ENCODE measurements at places on chromosomes 12 and 14.

GRCh38 chr12:131720921-131721320 is 10.0 kb downstream of the SFSWAP start:
- DNase-seq, result no peak

DNA sequence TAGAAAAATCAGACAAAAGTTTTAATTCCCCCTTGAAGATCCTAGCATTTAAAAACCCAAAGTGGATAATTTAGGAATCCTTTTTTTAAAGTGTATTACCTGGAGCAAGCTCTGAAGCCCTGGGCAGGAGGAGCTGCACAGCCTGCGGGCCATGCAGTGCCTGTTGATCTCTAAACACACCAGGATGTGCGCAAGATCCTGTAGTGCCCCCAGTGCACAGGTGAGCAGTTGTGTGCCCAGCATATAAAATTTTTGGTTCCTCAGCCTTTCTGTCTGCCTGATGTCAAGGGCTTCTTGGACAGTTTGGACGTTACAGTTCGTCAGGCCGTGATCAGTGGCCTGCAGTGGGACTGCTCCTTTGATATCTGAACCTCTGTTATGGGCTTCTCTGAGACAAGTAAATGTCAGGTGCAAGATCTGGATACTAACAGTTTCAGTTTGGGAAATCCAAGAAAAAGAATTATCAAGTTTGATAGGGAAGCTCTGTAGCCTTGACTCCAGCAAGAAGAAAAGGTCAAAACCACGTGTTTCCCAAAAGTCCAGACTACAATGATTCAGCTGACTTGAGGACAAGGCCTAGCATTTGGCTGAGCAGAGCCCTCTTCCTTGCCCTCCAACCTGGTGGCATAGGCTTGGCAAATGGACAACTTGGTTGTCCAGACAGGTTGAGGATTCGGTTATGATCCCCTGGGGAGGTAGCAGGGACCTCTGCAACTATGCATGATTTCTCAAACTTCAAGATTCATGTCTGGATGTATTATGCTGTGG is 1.0 kb downstream of the ATXN7L3B start:
- DNase-seq, result no peak

- no peak for DNase-seq
Measured at GRCh38 chr14:104650981-104651875, 38.2 kb upstream of the INF2 start.

- DNase-seq, result peak; percentile 82
Measured at GRCh38 chr12:563250-563781, 99.9 kb downstream of the NINJ2 start.

DNA sequence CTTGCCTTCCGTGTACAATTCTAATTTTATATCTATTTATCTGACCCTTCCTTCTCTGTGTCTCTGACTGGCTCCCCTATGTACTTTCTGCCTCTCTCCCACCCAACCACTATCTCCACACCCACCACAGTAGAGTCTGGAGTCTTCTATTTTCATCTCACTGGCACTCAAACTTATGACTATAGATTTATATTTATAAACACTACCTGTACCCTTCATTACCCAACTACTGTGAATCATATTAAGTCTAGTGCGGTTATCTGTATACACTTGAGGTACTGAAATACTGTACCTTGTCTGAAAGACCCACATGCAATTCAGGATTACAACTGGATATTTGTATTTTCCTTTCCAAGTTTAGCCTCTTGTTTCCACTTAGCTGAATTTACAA is 36.1 kb downstream of the ATP2B1 start:
- no peak for DNase-seq

DNA sequence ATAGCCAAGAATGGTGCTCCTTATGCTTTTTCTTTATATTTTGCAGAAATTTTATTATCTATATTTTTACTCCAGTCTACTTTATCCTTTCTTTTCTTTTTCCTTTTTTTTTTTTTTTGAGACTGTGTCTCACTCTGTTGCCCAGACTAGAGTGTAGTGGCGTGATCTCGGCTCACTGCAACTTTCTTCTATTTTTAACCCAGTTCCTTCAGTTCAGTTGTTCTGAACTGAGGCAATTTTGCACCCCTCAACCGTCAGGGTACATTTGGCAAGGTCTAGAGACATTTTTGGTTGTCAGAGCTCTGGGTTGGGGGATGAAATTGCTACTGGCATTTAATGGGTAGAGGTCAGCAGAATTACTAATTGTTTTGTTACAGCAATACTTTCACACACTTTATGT is 75.7 kb downstream of the DIP2B start:
- no peak for DNase-seq

DNA sequence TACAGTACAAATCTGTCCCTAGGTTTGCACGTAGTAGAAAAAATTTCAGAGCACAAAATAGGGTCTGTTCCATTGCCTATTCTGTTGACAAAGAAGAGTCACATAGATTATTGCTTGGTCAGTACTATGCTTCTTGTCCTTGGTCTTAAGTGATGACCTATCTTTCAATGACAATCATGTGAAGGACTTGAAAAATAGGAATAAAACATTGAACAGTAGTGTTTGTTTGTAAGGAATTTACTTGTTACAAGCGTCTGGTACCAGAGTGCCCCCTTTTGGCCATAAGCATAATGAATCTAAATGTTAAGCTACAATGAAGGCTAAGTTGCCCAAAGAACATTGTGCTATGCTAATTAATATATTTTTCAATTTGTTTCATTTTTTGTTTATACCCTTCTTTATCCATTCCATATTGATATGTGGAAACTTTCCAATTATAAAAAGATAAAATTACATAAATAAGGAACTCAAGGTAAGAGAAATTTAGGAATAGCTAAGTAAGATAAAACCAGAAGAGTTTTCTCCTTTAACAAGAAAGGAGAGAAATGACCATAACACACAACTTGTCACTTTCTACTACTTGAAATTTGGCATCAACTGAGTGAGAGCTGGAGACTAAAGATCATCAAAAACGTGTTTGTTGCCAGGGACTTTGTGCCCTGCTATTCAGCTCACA is 204.7 kb downstream of the EPS8 start:
- DNase-seq, result peak; percentile 84

- DNase-seq, result no peak
Measured at GRCh38 chr12:69642531-69642930, 31.8 kb upstream of the LRRC10 start.

- no peak for DNase-seq
Measured at GRCh38 chr12:15677726-15678201, 111.4 kb downstream of the EPS8 start.

DNA sequence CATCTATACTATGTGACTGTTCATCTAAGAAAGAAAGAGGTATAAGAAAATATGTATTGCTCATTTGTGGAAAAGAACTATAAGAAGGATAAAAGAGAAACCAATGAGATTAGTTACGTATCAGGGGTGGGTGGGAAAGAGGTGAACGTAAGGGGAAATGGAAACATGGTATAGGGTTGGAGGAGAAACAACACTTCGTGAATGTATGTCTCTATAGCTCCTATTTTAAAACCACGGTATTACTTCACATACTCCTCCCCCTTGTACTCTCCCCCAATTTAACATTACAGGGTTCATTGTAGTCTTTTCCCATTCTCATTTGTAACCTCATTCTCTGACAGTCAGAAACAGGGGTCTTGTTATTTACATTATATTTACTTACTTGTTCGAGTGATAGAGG is 120.4 kb downstream of the FOXG1 start:
- DNase-seq, result no peak

GRCh38 chr12:24230061-24230701 is 280.7 kb upstream of the SOX5 start:
- DNase-seq, result no peak

DNA sequence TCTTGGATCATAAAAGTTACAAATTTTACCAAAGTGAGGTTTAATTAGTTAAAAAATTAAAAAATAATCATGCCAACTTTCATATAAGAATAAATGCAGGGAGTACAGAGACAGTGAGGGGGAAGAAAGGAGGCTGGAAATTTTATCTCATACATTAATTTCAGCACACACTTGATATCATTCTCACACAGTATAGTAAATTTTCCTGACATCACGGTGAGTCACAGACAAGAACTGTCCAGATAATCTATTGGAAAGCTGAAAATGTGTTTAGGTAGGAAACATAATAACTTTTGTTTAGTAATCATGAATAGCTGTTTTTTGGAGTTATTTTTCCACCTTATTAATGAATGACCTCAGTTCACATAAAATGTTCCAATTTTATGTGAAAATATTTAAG is 1204.8 kb downstream of the GALC start:
- DNase-seq, result no peak

DNA sequence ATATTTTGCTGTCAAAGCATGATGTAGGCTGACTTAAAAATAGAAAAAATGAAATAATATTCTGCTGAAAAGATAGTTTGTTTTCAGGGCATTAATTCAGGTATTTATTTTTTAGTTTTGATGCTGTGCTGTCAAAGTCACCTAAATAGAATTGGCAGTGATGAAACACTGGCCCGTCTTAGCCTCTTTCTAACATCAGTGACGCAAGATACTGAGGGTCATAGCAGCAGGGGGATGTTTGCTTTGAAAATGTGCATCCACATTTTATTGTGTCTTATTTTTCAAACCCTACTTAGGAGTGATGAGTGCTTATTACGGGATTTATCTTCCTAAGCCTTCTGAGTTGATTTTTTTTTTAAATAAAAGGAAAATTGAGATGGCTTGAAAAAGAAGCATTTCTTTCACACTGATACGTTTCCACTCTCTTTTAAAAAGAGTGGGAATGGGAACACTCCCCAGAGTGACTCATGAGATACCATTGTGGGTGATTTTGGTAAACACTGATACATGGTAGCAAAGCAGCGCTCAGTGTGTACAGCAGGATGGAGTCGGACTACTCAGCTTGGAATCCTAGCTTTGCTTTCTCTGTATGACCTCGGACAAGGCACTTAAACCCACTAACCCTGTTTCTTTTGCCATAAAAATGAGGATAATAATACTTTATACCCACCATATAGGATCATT is 290.8 kb downstream of the ERC1 start:
- DNase-seq, result no peak

GRCh38 chr14:106530031-106530422 is 1003.6 kb downstream of the TMEM121 start:
- no peak for DNase-seq

DNA sequence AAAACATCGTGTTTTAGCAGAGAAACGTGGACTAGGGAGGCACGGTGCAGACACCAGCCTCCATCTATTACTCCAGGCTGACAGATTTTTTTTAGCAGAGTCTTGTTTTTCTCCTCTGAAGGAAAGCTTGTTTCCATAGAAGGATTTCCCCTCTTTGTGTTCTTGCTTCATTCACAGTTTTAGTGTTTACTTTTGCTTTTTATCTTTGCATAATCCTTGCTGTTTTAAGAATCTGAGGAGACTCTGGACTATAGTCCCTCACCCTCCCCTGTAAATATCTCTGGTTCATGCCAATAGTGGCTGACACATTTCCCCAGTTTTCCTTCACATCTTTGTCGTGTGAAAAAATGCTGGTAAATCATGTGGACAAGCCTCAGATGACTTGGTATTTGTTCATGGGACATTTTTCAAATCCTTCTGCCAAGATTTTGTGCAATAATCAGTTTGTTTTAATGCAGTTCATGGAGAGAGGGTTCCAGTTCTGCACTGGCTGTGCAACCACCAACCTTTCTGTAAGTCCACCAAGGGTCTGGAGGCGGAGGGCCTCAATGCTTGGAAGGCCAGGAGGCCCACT is 39.9 kb upstream of the TMCC3 start:
- DNase-seq, result no peak

GRCh38 chr12:120367233-120367923 is 1.6 kb downstream of the MSI1 start:
- DNase-seq, result no peak

GRCh38 chr12:122352394-122352793 is 70.1 kb downstream of the CLIP1 start:
- DNase-seq, result no peak

DNA sequence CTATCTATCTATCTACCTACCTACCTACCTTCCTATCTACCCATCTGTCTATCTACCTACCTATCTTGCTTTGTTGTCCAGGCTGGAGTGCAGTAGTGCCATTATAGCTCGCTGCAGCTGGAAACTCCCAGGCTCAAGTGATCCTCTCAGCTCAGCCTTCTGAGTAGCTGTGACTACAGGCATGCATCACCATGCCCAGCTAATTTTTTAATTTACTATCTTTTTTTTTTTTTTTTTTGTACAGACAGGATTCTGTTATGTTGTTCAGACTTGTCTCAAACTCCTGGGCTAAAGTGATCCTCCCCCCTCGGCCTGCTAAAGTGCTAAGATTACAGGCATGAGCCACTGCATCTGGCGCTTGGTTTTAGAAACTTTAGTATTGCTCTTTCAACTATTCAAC is 762.4 kb downstream of the SLC6A15 start:
- DNase-seq, result no peak

- DNase-seq, result no peak
Measured at GRCh38 chr12:117403586-117404139, 42.2 kb upstream of the NOS1 start.

DNA sequence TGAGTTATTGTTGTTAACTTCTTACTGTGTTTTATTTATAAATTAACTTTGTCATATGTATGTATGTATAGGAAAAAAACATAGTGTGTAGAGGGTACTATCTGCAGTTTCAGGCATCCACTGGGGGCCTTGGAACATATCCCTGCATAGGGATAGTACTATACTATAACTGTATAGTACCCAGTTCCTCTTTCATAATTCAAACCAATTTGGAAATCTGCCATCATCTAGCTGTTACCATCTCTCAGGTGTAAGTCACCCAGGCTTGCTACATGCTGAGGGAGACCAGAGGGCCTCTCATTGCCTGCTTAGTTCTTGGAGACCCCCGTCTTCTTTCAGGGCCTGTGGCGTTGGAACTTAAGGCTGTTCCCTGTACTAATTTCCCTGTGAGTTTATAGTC is 12.9 kb upstream of the DCD start:
- DNase-seq, result no peak

GRCh38 chr14:100088226-100088625 is 23.0 kb downstream of the EVL start:
- DNase-seq, result no peak

DNA sequence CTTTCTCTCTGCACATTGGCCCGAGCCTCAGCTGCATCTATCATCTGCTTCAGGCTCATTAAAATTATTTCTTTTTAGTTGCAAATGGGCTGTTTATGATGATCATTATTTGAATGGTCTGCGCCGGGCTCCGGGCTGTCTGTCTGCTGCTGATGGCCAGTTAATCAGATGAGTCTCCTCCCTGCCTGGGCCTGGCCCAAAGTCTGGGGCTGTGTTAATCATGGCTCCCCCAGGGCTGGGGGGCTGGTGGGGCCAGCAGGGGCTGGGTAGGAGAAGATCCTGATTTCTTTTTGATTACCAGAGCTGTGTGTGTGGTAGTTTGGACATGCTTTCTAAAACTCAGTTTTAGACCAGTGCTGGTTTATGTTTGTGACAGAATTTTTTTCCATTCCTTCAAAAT is 159.1 kb downstream of the PHETA1 start:
- no peak for DNase-seq

All from natural killer cell (primary cell).